ENCODE measurements at places on chromosomes 7 and 10.

GRCh38 chr10:47381103-47381395 is 3.0 kb downstream of the ZNF488 start:
- no peak for DNase-seq

GRCh38 chr10:285216-285615 is 150.0 kb downstream of the ZMYND11 start:
- DNase-seq: no peak

DNA sequence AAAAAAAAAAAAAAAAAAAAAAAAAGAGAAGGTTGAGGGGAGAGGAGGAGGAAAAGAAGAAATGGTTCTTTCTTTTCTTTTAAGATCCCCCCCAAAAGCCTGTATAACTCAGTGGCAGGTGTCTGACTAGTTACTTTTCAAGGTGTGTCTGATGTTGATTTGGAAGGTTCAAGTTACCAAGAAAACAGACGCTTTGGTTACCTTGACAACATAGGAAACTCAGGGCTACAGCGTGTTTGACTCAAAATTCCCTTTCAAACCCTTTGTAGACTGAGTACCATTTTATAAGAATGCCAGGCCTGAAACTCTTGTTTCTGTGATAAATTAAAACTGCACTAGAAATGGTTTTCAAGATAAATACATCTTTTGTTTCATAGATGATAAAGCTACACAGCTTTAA is 286.8 kb downstream of the SKIDA1 start:
- DNase-seq: no peak

DNA sequence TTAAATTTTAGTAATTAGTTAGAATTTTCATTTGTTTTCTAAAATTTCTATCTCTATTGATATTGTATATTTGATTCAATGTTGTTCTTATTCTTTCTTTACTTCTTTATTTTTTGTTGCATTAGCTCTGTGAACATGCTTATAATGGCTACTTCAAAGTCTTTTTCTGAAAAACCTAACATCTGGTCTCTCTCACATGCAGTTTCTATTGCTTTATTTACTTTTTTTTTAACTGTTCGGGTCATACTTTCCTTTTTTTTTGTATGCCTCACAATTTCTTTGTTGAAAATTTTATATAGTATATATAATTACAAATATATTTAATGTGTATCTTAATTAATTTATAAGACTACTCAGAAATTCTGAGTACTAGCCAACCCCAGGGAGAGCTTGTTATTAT is 52.1 kb upstream of the PLXDC2 start:
- no peak for DNase-seq

- DNase-seq: no peak
Measured at GRCh38 chr10:49661140-49661856, 18.2 kb upstream of the C10orf53 start.

- no peak for DNase-seq
Measured at GRCh38 chr10:101270763-101271162, 41.5 kb upstream of the LBX1 start.

DNA sequence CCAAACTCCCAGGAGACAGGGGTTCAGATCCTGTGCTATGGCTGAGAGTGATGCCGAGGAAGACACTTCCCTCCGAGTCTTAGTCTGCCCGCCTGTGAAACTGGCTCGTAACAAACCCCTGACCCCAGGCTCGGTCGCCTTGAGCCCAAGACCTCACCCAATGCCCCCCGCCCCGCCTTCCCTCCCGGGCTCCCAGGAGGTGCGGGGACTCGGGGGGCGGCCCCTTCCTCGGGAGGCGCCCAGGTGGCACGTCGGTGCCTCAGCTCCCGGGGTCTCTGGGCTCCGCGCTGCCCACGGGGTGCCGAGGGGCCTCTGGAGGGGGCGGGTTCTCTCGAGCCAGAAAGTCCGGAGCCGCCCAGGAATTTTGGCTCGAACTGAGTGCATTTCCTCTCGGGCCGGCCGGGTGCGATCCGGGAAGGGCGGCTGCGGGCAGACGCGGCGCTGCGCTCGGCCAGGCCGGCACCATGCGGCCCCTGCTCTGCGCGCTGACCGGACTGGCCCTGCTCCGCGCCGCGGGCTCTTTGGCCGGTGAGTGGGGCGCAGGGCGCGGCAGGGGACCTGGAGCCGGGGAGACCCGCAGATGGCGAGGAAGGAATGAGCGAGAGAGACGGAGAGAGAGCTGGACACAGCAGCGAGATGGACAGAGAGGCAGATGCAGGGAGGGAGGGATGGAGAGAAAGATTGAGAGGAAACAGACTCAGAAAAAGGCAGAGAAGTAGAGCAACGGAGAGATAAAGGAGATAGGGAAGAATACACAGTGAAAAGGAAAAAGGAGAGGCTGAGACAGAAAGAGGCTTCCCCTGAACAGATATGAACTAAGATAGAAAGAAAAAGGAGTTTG is at the start of gene PLAC9:
Gene PLAC9, plus strand, starts transcription at position 432 of the 841 bp plus-strand sequence. Its CDS starts 33 bp downstream, at position 465.
- no peak for DNase-seq

- DNase-seq: no peak
Measured at GRCh38 chr7:28939844-28940544, 18.1 kb downstream of the TRIL start.

- DNase-seq: no peak
Measured at GRCh38 chr7:25549271-25549921, 321.1 kb upstream of the NPVF start.

DNA sequence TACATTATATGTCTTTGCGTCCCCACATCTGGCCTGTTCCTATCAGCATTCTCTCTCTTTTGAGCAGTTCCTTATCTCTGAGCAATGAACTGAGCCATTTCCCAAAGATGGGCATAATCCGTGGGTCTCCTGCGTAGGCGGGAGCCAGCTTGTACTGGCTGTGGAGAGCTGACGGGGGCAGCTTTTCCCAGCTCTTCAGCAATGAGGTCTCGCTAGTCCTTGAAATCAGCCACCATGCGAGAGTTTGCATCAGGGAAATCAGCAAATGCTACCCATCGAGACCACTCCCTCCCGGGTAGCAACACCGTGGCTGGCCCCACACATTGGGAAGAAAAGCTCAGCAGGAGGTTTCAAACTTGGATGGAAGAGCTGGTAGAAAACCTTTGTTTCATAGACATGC is 51.9 kb upstream of the FAM180A start:
- no peak for DNase-seq

DNA sequence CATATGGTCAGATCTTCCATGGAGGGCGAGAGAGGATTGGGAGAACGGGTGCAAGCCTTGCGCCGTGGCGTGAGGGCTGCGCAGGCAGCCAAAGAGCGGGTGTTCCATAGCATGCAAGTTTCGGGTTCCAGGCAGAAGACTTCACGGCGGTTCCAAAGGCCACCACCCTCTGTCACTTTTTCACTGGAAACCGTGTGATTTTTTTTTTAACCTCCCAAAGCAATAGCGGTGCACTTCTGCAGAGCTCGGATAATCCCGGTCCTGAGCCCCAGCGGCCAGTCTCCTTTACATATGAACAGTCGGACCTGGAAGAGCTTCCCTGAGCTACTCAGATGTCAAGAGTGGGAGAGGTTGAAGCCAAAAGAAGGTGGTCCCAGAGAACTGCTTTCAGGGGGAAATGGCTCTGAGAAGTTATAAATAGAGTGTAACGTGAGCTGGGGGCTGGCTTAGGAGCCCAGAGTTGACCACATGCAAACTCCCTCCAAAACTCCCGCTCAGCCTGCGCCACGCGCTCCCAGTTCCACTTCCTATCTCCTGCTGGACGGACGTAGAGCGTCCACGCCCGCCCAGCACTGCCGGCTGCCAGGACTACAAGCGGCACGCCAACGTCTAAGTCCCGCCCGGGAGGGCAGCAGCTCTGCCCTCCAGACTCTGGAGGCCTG is at the start of gene MEOX2:
Gene MEOX2, minus strand, starts transcription at position 389 of the 662 bp plus-strand sequence. Its CDS starts 281 bp downstream, at position 108.
- DNase-seq: no peak

DNA sequence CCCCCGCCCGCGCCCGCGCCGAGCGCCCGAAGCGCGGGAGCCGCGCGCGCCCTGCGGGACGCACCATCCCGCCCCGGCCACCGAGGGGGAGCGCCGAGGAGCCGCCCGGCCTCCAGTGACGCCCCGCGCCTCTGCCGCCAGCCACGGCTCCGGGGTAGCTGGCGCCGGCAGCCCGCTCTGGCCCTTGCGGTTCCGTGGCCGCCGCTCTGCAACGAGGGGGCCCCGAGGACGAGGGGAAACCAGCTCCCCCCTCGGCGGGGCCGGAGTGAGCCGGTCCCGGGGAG is at the start of gene PAXIP1:
Gene PAXIP1, minus strand, starts transcription at position 33 of the 284 bp plus-strand sequence. CDS start 195 bp downstream, outside the sequence.
- DNase-seq: peak; percentile 45

- DNase-seq: peak; percentile 83
Measured at GRCh38 chr10:133278577-133279265, 2.1 kb upstream of the ADAM8 start.

- no peak for DNase-seq
Measured at GRCh38 chr10:125462845-125463244, 220.1 kb downstream of the TEX36 start.

DNA sequence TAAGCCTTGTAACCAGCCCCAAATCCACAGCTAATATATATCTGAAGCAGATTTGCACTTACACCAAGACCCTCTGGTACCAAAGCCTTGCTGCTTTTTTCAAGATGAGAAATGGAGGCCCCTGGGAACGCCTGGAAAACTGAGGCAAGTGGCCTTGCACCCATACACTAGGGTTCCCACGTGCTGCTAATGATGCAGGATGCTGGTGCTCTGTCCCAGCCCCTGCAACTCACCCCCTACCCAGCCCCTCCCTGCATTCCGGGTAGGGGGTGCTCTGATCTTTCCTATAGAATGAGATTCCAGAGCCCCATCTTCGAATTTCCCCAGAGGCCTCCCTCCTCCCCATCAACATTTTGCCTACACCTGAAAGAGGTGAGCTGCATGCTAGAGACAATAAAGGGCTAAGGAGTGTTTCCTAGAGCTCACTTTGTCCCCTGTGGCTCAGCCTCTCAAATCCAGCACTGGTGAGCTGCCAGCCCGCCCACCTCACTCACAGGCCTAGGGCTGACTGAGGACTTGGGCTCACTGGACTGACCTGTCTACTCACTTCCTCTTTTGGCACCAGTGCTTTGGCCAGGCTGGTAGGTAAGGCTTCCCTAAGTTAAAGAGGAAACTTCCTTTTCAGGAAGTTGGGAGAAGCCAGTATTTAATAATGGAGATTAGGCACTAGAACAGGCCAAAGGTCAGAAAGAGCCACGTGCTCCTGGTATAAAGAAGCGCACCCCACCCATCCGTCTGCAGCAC is 9.8 kb downstream of the RBP4 start:
- DNase-seq: no peak

DNA sequence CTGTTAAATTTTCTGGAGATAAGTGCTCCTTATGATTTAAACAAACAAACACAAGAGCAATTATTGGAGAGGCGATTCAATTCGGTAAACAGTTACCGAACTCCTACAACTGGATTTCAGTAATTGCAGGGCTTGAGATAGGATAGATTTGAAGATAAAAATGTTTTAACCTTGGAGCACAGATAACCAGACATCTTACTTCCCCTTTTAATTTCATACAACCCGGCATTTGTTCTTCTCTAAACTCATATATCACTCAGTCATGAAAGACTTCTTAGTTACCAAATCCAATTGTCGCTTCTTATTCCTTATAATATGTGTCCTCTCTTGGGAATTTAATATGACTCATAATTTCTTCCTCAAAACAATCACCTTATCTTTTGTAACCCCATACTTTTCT is 235.9 kb upstream of the CSTF2T start:
- no peak for DNase-seq

DNA sequence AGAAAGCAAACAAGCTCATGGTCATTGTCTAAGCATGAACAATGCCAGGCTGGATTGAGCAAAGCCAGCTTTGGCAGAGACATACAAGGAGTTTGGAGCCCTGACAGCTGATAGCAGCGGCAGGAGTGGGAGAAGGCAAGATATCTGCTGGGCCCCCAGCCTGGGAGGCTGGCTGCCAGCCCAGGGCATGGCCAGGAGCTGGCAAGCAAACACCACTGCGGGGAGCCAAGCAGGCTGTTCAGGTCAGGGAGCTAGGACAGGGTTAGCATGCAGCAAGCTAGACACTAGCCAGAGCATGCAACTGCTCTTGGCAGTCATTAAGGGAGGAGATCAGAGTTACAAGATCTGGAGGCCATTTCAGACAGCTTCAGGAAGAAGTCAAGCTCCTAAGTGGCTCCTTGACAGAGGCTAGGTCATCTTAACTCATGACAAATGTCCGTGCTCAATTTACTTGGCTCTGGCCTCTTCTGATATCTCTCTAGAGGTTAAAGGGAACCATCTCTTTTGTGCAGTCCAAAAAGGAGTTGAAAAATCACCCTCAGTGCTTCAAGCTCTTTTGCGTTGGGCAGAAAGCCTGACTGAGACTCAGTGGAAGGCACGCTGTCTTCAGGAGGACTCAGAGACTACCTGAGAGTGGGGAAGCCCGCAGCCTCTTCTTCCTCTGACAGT is 436.8 kb upstream of the C7orf33 start:
- DNase-seq: no peak

DNA sequence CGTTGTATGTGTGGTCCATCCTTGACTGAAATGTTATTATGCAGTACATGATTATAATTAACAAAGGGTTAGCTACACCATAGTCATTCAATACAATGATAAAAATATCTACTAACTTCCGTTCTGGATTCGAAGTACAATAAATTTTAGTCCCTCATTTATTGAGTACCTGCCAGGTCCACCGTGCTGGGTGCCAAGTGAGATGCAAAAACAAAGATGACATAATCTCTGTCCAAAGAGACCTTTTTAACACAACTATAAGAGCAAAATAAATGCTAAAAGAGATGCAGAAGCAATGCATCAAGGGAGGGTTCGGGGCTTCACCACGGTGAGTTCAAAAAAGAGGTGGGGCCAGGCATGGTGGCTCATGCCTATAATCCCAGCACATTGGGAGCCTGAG is 33.1 kb downstream of the LAMB1 start:
- no peak for DNase-seq

DNA sequence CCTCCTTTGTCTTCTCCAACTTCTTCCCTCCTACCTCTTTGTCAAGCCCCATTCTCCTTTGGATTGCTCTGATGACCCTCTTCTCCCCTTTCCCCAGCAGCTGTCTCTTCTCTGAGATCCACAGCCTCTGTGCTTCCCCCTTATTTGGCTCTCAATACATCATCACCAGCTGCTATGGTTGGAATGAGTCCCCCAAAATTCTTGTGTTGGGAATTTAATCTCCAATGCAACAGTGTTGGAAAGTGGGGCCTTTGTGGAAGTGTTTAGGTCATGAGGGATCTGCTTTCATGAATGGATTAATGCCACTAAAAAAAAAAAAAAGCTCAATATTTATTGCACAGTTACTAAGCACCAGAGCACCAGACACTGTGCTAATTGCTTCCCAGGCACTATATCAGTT is 39.2 kb upstream of the FRMD4A start:
- no peak for DNase-seq

DNA sequence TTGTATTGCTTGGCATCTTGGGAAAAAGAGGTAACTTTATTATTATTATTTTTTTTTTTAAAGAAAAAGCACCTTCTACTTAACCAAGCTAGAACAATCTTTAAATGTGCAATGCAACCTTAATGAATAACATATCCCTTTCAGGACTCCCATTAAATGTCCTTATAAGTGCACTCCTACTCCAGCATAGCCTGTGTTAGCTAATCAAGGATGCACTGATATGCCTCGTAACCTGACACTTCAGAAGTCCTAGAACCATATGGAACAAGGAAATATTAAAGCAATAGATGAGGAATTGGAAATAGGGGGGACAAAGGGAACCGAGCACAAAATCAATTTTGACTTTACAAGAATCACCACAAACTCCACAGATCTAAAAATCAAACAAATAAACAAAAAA is 522.4 kb downstream of the PARD3 start:
- DNase-seq: no peak
